Suprapubic skin (tissue), 4 donors: ENCODE measurements at places on chromosomes 1 and 21. TPM values are rescaled to one million over a fixed set of nuclear protein-coding genes. Genes with fewer than 3 reads are reported as not detected.
A peak's percentile ranks its signal among the peaks of the same experiment; 100 is the strongest.

- H3K4me3 ChIP-seq, result no peak overlapping the region
- H3K36me3 ChIP-seq, result peaks cover 4% of the 10 kb centered on the region
- peak overlapping the region; percentile 82 for H3K27ac ChIP-seq
- peaks cover 57% of the 10 kb centered on the region for H3K4me1 ChIP-seq
These were observed 70.2 kb downstream of the UCK2 start for GRCh38 chr1:165897326-165898303.

GRCh38 chr1:83706354-83706938 lies 292.5 kb downstream of the TTLL7 start:
- no peaks in the 10 kb centered on the region for H3K27me3 ChIP-seq
- no peak overlapping the region for H3K4me3 ChIP-seq
- no peak overlapping the region for H3K27ac ChIP-seq

- no peaks in the 10 kb centered on the region for H3K4me1 ChIP-seq
- H3K27ac ChIP-seq, result no peak overlapping the region
- no peaks in the 10 kb centered on the region for H3K27me3 ChIP-seq
These were observed 70.8 kb upstream of the FMN2 start for GRCh38 chr1:240020871-240021270.

Gene PAX7
- total RNA-seq, result not detected

Gene MYBPH
- not detected for total RNA-seq

DNA sequence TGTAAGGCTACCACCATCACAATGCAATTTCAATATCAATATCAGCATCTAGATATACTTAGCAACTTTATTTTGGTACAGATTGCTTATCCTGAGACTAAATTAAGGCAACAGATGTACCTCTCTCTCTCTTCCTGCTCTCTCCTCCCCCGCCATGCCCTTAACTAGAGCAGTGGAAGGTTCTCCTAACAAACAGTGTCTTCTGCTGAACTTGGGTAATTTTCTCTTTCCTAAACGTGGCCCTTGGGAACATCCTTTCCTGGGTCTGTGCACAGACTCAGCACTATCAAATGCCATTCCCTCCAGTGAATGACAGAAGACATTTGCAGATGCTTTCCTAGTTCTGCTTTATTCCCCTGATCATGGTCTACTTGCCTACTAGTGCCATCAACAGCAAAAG lies 85.6 kb upstream of the TTC39A start:
- H3K36me3 ChIP-seq, result peaks cover 11% of the 10 kb centered on the region
- H3K27ac ChIP-seq, result no peak overlapping the region
- H3K4me1 ChIP-seq, result no peaks in the 10 kb centered on the region
- no peak overlapping the region for H3K4me3 ChIP-seq

DNA sequence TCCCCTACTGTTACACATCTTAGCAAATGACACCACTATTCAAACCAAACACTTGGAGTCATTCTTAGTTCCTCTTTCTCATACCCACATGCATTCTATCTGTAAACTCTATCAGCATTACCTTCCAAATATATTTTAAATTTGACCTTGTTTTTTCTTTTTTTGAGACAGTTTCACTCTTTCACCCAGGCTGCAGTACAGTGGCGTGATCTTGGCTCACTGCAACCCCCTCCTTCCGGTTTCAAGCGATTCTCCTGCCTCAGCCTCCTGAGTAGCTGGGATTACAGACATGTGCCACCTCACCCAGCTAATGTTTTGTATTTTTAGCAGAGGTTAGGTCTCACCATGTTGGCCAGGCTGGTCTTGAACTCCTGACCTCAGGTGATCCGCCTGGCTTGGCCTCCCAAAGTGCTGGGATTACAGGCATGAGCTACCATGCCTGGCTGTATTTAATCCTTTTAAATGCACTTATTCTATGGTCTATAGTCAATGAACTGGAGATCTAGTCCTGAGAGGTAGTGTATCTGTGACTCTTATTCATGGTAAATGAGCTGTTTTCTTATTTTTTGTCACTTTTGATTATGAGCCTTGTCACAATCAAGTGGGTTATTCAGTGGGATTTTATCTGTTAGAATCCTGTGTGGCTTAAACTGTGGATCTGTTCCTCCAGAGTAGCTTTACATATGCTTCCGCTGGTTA lies 73.1 kb downstream of the GATAD2B start:
- H3K27ac ChIP-seq, result no peak overlapping the region
- no peaks in the 10 kb centered on the region for H3K4me1 ChIP-seq
- no peaks in the 10 kb centered on the region for H3K27me3 ChIP-seq
- no peak overlapping the region for H3K4me3 ChIP-seq

Gene FASLG
- total RNA-seq, result not detected

GRCh38 chr1:240349695-240350094 lies 258.0 kb downstream of the FMN2 start:
- no peak for DNase-seq
- H3K4me3 ChIP-seq, result no peak overlapping the region
- no peak overlapping the region for H3K27ac ChIP-seq

Gene KRTAP19-4
- total RNA-seq, result not detected

- H3K4me1 ChIP-seq, result no peaks in the 10 kb centered on the region
- no peak overlapping the region for H3K27ac ChIP-seq
- H3K27me3 ChIP-seq, result no peaks in the 10 kb centered on the region
- no peak overlapping the region for H3K4me3 ChIP-seq
These were observed 156.6 kb downstream of the AK5 start for GRCh38 chr1:77438236-77438913.

GRCh38 chr1:154466921-154467417 lies 35.0 kb upstream of the TDRD10 start:
- no peaks in the 10 kb centered on the region for H3K27me3 ChIP-seq
- peaks cover 11% of the 10 kb centered on the region for H3K36me3 ChIP-seq
- H3K4me1 ChIP-seq, result peaks cover 38% of the 10 kb centered on the region
- peak overlapping the region; percentile 29 for H3K27ac ChIP-seq
- no peak overlapping the region for H3K4me3 ChIP-seq
- DNase-seq, result no peak

DNA sequence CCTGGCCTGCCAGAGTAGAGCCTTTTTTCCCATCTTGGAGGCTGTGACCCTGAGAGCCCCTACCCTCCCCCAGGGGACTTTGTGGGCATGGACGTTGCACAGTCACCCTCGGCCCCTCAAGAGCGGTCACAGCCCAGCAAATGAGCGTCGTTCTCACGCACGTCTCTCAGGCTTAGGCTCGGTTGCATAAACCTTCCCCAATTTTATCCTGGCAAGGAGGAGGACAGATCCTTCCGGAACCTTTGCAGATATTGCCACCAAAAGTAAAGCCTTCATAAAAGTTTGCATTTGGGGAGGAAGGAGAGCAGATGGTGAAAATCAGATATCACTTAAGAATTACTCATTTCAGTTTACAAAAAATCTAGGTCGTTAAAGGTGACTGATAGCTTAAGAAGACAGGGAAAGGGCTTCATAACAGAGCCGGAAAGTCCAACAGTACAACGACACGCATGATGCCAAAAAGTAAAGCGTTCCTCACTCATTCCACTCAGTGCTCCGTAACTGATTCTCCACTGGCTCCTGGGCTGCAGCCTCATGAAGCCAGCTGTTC lies 29.3 kb downstream of the PDE9A start:
- DNase-seq, result no peak
- H3K27me3 ChIP-seq, result peaks cover 20% of the 10 kb centered on the region
- H3K27ac ChIP-seq, result no peak overlapping the region
- no peak overlapping the region for H3K4me3 ChIP-seq
- no peaks in the 10 kb centered on the region for H3K36me3 ChIP-seq
- H3K4me1 ChIP-seq, result peaks cover 15% of the 10 kb centered on the region

DNA sequence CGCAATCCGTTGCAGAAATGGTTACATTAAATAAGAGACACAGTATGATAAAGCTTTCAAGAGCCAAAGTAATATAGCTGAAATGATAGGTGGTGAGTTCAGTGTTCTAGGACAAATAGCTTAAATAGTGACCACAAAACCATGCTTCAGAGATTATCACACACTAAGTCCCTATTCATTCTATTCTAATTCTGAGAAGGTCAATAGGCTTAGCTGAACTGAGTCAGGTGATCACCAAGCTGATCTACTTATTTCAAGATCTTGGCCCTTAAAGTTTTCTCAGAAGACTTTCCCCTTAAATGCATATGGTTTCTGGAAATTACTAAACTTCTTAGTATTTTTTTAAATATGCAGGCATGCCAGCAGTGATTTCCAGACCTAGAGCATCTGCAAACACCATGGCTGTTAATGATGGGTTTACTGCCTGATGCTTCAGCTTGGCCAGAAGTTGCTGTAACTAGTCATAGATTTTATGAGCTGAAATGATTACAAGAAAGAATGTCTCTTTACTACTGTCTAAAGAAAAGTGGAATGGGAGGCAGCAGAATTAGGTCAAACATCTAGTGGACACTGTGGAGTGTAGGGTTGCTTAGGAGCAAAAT lies 242.9 kb downstream of the ST6GALNAC3 start:
- no peak for DNase-seq
- H3K4me3 ChIP-seq, result no peak overlapping the region
- H3K4me1 ChIP-seq, result no peaks in the 10 kb centered on the region
- no peaks in the 10 kb centered on the region for H3K27me3 ChIP-seq

Gene SLC44A3
- total RNA-seq, result 7.6 TPM

DNA sequence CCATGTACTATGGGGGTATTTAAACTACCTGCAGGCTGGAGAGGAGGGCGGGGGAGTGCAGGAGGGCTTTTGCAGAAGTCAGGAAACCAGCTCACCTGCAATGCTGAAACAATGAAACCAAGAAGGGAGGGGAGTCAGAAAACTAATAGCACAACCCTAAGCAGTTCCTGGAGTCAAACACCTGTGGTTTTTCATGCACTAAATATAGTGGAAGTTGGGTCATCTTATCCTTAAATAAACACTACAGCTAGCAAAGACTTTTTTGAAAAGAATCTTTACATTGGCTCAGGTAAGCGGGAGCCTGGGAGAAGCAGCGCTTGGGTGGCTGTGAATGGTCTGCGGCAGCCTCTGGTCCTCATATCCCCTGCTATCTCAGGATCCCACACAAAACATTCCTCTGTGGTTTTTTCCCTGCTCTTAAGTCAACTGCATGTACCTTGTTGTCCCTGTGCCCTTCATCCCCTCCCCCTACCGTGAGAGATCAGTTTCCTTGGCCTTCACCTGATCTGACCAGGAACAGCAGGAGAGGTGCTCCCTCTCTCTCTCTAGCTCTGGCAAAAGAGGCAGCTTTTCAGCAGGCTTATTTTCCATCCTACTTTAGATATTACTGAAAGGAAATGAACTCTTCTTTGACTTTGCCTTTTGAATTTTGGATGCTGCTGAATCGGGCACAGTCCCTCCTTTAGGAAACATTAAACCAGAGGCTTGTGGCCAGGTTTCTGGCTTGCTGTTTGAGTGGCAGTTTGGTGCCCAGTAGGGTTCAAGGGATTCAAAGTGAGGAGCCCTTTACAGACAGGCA lies 26.6 kb downstream of the TENT5C start:
- no peak overlapping the region for H3K4me3 ChIP-seq
- no peaks in the 10 kb centered on the region for H3K27me3 ChIP-seq

Gene PGBD5
- 1.4 TPM for total RNA-seq

- no peak for DNase-seq
- H3K4me1 ChIP-seq, result no peaks in the 10 kb centered on the region
- no peak overlapping the region for H3K4me3 ChIP-seq
- H3K36me3 ChIP-seq, result no peaks in the 10 kb centered on the region
- H3K27me3 ChIP-seq, result no peaks in the 10 kb centered on the region
These were observed 737.8 kb upstream of the ADAMTS5 start for GRCh38 chr21:27704567-27705166.

Gene CLEC20A
- total RNA-seq, result not detected

DNA sequence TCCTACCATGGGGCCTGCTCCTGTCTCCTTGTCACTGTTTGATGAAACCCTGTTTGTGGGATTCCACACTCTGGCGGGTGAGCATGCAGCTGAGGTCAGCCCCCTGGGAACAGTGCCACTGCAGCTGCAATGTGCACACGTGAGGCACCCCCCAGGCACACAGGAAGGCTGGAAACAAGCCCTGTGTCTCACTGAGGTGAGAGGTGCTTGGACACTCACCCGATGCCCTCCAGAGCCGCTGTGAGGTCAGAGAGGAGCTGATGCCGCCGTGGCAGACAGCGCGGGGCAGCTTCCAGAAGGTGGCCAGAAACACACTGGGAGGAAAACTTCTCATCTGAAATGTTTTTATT lies 49.7 kb downstream of the SLX9 start:
- H3K36me3 ChIP-seq, result no peaks in the 10 kb centered on the region
- H3K4me1 ChIP-seq, result peaks cover 13% of the 10 kb centered on the region
- H3K27ac ChIP-seq, result no peak overlapping the region
- DNase-seq, result no peak
- H3K4me3 ChIP-seq, result no peak overlapping the region
- no peaks in the 10 kb centered on the region for H3K27me3 ChIP-seq

GRCh38 chr1:54121482-54122134 lies 31.2 kb downstream of the CDCP2 start:
- H3K4me3 ChIP-seq, result peak overlapping the region; percentile 31
- H3K27ac ChIP-seq, result no peak overlapping the region
- H3K4me1 ChIP-seq, result peaks cover 13% of the 10 kb centered on the region
- H3K27me3 ChIP-seq, result no peaks in the 10 kb centered on the region
- H3K36me3 ChIP-seq, result no peaks in the 10 kb centered on the region
- peak; percentile 88 for DNase-seq

Gene COPA
- total RNA-seq, result 85.6 TPM

Gene SLC5A9
- total RNA-seq, result 4.7 TPM

Gene GPR52
- total RNA-seq, result 5.6 TPM

- no peak overlapping the region for H3K4me3 ChIP-seq
- peak overlapping the region; percentile 86 for H3K27ac ChIP-seq
- H3K4me1 ChIP-seq, result peaks cover 59% of the 10 kb centered on the region
- peaks cover 11% of the 10 kb centered on the region for H3K36me3 ChIP-seq
These were observed 33.3 kb downstream of the PTPRF start for GRCh38 chr1:43563876-43564539.

GRCh38 chr1:236342403-236343245 lies 51.5 kb upstream of the EDARADD start:
- H3K4me3 ChIP-seq, result no peak overlapping the region
- no peaks in the 10 kb centered on the region for H3K27me3 ChIP-seq
- no peaks in the 10 kb centered on the region for H3K4me1 ChIP-seq

GRCh38 chr1:210645582-210646257 lies 317.0 kb downstream of the HHAT start:
- H3K36me3 ChIP-seq, result no peaks in the 10 kb centered on the region
- H3K4me1 ChIP-seq, result no peaks in the 10 kb centered on the region
- no peak for DNase-seq
- H3K4me3 ChIP-seq, result no peak overlapping the region
- no peaks in the 10 kb centered on the region for H3K27me3 ChIP-seq

GRCh38 chr21:41766883-41767605 lies at the start of gene RIPK4:
Gene RIPK4 (minus strand): TSS chr21:41767052. CDS start chr21:41767041, 11 bp downstream.
- peak within 1 kb of the TSS; percentile 87 for H3K27ac ChIP-seq
- H3K4me1 ChIP-seq, result peaks cover 62% of the 10 kb centered on the region
- DNase-seq, result peak; percentile 74
- H3K27me3 ChIP-seq, result peaks cover 70% of the 10 kb centered on the region

Gene SLC44A5
- 17.7 TPM for total RNA-seq

GRCh38 chr1:221780175-221780574 lies 38.3 kb upstream of the DUSP10 start:
- no peaks in the 10 kb centered on the region for H3K4me1 ChIP-seq
- H3K4me3 ChIP-seq, result no peak overlapping the region
- no peaks in the 10 kb centered on the region for H3K27me3 ChIP-seq
- DNase-seq, result no peak
